ENCODE measurements at places on chromosomes 6 and 20.

DNA sequence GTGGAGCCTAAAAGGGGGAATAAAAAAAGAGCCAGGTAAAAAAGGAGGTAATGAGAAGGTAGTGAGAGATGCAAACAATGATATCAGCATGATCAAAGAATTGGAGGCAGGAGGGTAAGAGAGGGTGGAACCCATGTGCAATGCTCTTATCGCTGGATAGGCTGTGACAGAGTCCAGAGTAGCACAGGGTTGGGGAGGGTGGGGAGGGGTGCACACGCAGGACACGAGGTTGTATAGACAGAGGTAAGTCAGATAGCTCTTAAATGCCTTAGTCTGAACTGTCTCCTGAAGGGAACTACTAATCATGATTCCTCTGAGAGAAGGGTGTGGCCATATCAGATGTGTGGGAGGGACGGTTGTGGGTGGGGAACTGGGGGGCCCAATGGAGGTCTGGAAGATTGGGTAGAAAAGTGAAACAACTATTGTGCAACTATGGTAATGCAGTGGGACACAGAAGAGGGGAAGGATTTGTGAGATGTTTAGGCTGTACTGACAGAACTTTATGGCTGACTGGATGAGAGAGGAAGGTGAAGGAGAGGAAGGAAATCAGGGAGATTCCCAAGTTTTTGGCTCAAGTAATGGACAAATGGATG, 354.8 kb downstream of the BTBD9 start:
- no peak for DNase-seq

DNA sequence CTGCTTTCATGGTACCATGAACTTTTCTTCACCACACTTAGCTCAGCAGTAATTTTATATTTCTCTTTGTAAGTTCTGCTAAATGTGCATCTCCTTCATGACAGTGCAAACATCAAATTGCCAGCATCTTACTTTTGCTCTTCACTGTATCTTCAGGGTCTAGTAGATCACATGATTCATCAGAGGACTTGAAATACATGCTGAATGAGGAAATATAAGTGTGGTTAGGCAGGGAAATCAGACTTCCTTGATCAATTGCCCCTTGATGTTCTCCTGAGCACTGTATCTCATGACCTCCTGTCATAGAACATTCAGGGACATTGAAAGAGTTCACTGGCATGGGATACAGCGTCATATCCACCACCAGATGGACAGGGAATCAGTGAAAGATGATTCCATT, 25.3 kb upstream of the POLR1H start:
- DNase-seq = no peak

GRCh38 chr6:87669051-87669450, 33.0 kb downstream of the AKIRIN2 start:
- DNase-seq = no peak

GRCh38 chr20:40562031-40562430, 127.0 kb downstream of the MAFB start:
- no peak for DNase-seq

- DNase-seq = no peak
These were observed 297.8 kb downstream of the ZFAND3 start for GRCh38 chr6:38117281-38117680.

GRCh38 chr6:105041880-105042279, 85.0 kb downstream of the LIN28B start:
- no peak for DNase-seq

DNA sequence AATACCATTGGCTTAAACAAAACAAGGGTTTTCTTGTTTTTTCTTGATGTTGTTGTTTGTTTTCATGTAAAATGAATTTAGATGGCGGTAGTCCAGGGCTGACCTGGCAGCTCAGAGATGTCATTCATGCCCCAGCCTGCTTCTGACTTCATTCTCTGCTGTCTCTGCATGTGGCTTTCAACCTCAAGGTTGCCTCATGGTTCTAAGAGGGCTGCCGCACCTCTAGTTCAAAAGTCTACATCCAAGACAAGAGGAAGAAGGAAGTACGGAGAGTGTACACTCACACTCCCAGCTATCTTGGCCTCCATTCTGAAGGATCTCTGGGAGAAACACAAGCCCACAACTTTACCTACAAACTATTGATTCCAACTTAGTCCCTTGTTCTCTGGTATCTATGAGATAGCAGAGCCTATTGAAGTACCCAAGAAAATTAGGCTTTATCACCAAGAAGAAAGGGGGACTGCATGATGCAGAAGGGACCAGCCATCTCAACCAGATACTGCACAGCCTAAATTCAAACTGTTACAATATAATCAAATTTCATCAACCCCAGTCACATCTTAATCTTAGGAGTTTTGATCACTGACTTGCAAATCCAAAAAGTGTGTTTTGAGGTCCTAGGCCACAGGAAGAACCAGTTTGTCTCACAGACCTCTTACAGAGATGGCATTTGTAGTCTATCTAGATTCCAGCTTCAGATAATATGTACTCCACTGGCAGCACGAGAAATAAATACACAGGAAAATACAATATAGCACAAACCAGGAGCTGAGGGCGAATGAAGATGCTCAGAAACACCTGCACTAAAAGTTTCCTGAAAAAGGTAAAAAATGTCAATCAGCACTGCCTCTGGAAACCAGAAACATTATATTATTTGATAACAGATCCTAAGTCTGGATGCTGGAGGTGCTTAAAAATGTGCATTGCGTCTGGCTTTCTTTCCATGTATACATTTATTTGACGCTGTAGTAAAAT, 866 bp upstream of the BTN3A3 start:
- DNase-seq = no peak

DNA sequence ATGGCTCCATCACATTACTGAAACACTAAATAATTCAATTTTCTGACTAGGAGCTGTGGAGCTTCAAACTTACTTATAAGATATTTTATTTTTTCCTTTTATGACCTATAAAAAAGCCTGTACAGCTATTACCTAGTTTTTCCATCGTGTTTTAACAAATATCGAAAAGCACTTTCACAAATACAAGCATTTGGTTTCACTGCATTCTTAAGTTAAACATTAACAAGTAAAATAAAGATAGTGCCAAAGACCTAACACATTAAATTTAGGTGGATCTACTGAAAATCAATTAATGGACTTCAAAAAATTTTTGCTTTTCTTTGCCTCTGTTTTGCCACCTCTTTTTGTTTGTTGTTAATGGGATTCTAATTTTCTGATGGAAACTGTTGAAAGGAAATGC, 83.3 kb downstream of the EPM2A start:
- DNase-seq = no peak

- DNase-seq = no peak
These were observed 75.5 kb upstream of the ELOVL5 start for GRCh38 chr6:53424300-53424699.

DNA sequence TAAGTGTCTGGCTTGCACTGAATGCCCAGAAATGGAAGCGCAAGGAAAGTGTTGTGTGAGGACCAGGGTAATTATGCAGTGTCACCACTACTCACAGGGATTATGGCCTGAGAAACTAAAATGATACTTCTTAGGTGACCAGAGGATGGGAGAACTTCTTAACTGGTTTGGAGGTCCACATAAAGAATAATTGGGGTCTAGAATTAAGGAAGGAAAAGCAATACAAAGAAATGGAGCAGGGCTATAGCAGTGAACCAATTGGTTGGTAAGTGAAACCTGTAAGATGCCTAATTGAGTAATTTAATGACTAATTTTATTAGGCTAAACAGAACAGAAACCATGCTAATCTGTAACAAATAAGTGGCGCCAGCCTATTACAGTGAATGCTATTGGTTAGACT, 5.3 kb downstream of the TSPYL4 start:
- DNase-seq = no peak

DNA sequence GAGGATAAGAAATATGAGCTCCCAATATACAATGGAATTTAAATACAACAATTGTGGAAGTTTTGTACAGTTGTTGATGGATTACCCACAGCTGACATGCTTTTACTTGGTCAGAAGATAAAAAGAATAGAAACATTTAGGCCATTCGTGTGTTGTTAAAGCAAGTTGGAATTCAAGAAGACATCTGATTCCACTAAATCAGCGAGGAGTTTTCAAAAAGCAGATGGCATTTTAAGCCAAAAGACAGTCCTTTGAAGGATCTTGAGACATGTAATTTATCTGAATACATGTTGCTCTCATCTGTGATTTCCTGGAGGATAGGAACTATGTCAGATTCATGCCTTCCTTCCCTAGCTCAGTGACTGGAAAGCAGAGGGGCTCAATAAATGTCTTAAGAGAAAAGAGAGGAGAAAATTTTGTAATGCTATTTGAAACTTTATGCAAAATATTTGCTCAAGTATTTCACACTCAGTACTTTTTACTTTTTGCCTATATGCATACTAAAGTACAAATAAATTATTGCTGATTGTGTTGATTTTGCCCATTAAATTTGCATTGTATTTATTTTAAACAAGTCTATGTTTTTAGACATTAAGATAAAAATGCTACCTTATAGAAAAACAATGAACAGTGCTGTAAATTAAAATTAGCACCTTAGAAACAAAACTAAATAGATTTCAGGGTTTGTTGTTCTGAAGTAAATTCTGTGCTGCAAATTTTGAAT, 733.8 kb upstream of the FLRT3 start:
- DNase-seq = no peak

GRCh38 chr6:69084746-69085335, 449.8 kb downstream of the ADGRB3 start:
- DNase-seq = no peak

DNA sequence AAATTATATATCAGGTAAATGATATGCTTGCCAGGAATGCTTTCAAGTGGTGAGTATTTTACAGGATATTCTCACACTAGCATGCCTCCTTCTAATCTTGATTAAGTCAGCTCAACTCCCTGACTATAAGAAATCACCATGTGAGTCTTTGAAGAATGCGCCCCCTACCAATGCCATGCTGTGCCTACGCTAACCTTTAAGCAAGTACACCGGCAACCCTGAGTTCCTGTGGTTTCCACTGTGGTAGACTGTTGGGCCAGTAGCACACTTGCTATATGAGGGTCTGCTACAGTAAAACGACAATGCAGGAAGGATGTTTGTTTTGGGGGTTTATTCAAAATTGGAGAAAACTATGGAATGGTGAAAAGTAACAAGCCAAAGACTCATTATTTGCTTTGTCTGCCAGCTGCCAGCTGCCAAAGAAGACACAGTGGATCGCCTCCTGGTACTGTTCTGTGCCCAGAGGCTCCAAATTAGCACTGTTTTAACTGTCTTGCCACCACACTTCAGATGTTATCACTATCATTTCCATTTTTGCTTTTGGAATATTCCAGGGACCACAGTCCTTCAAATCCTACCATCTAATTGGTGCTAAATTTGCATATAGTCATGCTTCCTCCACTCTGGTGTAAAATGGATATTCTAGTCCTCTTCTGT, 333.5 kb downstream of the RNGTT start:
- DNase-seq = no peak

GRCh38 chr20:53210931-53211330, 238.8 kb downstream of the TSHZ2 start:
- no peak for DNase-seq

GRCh38 chr6:70303034-70303525, at the start of gene COL9A1:
COL9A1 (minus strand) TSS chr6:70303084; CDS start chr6:70302924, 160 bp downstream.
- DNase-seq = no peak

DNA sequence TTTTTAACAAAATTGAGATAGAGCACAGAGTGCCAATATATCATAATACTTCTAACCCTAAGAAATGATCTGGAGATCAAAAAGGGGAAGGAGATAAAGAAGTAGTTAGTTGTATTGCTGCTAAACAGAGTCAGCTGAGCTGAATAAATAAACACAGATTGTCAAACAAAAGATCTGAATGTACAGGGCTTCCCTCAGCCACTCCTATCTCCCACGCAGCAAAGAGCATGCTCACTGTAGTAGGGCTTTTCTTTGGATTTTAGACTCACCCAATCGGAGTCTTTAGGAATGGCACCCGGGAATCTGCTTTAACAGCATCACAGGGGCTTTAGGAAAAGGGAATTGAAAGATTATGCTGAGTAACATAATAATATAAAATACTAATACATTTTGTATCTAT, 222.2 kb upstream of the STXBP5 start:
- no peak for DNase-seq

- DNase-seq = peak; percentile 73
These were observed 164.0 kb upstream of the RUNX2 start for GRCh38 chr6:45163952-45164766.

DNA sequence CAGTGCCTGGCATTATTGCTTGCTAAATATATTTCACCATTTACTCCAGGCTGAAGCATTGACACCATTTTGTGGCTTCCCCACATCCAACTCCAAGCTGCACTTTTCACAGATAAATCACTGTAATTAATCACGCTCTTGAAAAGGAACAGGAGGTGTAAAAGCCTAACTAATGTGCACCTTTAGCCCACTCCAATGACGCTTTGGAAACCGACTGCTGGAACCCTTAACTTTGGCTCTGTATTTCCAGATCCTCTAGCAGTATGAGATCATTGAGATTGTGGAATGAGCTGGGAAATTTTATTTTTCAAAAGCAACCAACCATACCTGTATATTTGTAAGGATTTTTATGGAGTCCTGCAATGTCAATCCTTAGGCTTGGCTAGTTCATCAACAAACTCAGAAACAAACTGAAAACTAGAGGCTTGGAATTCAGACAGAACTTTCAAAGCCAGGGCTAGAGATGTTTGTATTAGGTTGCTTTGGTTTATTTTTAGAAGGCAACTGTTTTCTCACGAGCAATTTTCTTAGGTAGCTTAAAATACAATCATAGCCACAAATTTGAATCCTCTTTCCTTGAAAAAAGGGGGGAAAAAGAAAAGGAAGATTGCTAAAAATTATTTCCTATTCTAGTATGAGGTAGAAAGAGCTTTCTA, 52.8 kb upstream of the UTRN start:
- no peak for DNase-seq

GRCh38 chr6:142121342-142121741, 11.4 kb upstream of the GJE1 start:
- DNase-seq = no peak

DNA sequence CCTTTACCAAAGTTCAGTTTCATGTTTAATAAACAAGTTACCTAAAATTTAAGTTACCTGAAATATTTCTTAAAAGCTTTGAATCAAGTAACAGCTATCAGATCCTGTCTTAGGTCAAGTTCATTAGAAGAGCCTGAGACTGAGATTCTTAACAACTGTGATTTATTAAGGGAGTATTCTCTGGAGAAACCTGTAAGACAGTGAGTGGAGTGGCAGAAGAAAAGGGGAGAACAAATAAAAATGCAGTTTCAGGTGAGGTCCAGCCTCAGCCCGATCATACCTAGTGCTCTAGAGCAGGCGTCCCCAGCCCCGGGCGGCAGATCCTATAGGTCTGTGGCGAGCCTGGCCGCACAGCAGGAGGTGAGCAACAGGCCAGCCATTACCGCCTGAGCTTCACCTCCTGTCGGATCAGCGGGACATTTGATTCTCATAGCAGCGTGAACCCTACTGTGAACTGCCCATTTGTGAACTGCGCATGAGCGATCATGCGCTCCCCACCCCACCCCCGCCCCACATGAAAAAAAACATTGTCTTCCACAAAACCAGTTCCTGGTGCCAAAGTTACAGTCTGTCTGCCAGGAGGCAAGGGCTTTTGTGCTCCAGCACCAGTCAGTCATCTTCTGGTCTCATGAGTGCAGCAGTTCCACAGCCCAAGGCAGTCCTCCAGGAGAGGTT, 59.2 kb upstream of the ADGRB3 start:
- no peak for DNase-seq

GRCh38 chr20:35618263-35619131, 2.9 kb downstream of the SPAG4 start:
- DNase-seq = peak; percentile 71

Measured in activated CD8-positive, alpha-beta memory T cell treated with anti-CD3 and anti-CD28 coated beads for 24 hours (primary cell).